Stimulated activated CD4-positive, alpha-beta T cell treated with anti-CD3 and anti-CD28 coated beads, Interleukin-4, amount 100 ng/mL, for 24 hours (primary cell): ENCODE measurements at places on chromosomes 4 and X.

- DNase-seq: no peak
Measured at GRCh38 chr4:141926406-141926805, 290.0 kb downstream of the IL15 start.

DNA sequence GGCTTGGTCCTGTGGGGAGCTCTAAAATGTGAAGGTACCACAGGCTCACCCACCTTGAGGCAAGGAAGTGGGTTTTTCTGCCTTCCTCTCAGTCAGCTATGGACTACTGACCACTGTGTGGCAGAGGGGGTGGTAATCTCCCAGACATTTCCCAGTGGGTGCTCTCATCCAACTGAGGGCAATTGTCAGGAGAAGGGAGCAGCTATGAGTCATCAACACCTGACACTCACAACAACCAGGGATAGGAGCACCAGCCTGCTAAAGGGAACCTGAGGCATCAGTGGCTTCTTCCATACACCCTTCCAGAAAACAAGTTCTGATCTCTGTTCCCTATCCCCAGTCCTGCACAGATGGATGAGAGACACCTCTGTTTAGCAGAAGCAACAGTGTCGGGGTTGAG lies 468.8 kb downstream of the BCOR start:
- DNase-seq: no peak

DNA sequence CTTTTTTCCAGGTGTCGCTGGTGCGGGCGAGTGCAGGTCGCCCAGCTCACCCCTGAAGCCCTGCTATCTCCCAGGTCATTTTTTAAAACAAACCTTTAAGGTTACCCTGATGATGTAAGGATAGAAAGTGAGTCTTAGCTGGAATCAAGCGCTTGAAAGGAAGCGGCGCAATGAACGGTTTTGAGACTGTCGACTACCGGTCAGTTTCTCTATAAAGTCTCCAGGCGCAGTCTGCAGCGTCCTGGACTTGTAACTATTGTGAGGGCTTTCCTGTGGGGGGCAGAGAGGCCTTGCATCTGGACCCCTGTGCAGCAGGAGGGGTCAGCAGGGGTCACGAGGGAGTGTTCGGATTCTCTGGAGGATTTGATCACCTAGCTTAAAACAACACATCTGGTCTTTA lies 1.6 kb downstream of the KIT start:
- DNase-seq: no peak

DNA sequence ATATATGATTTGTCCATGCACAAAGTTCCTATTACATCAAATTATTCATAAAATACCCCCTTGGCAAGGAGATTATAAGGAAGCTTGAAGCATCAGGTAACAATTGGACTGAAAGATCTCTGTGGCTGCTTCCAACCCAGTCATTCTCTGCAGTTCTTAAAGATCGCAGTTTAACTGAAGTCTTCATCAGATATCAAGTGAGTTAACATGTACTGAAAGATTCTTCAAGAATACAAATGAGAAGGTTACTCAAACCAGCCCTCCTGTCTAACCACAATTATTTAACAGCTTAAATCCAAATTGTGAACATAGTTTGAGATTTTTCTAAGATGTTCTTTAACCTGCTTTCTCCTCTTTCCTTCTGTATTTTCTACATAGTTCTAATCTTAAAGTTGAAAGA lies 56.1 kb downstream of the SLC10A7 start:
- no peak for DNase-seq
